ENCODE measurements at places on chromosomes 6 and 20.

DNA sequence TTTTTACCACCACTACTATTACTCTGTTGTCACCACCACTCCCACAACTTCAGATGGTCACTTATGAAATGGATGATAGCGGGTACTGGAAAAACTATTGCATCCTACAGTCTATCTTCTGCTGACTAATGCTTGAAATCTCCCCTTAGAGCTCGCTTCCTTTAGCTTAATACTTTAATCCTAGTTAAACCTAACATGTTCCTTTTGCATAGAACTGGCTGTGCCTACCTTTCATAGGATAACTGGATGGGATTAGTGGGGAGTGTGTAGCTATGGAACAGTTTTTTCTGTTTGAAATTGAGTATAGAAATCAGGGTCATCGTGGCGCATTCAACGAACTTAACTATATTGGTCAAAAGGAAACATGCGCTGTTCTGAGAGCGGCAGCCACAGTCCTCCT lies 294.7 kb downstream of the FARS2 start:
- no peak for DNase-seq

GRCh38 chr6:20826378-20826777 lies 292.1 kb downstream of the CDKAL1 start:
- DNase-seq, result no peak

DNA sequence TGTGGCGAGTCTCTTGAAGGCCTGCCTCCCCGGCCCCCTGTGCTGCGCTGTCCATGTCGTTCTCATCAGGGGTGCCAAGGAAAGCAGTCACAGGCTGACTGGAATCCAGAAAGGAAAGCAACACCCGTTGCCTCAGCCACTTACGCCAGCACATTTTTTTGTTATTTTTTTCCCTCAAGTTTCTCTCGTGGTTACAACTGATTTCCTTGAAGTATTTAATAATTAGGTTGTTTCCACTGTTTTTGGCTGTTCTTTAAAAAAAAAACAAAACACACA lies 17.9 kb upstream of the SLC22A1 start:
- no peak for DNase-seq

DNA sequence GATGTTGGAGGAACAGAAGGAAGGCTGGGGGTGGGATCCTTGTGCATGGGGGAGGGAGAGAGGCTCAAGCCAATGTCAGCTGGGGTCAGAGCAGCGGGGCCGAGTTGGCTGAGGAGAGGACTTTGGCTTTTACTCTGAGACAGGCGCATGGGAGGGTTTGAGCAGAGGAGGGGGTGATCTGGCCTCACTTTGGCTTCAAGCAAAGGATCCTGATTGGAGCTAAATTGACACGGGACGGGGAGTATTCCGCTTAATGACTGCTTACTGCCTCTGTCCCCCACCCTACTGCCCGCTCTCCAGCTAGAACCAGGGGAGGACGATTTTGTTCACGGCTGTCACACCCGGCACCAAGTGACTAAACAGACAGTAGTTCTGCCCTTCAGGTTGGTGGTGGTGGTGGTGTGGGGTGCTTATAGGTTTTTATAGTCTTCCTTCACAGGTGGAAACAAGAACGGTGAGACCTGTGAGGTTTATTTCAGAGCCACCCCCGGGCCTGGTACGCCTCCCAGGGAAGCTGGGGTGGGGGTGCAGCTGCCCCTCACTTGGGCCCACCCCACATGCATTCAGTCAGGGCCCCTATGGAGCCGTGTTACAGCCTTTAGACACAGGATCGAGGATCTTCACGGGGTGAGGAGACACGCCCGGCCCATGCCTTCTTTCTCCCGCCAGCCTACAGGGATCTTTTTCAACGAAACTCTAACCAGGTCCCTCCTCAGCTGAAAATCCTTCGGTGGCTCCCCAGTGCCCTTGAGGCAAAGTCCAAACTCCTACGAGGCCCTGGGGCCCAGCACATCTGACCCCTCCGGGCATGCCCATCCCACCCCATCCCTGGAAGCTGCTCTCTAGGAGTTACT lies 1.3 kb upstream of the SNAI1 start:
- no peak for DNase-seq

GRCh38 chr6:109739686-109740085 lies 48.6 kb downstream of the FIG4 start:
- no peak for DNase-seq

All from stimulated activated CD4-positive, alpha-beta T cell treated with anti-CD3 and anti-CD28 coated beads, Interleukin-12 subunit alpha, Interleukin-12 subunit beta, amount 100 ng/mL, for 24 hours (primary cell).